Suppressor macrophage (primary cell): ENCODE measurements at places on chromosomes 12 and 14.

DNA sequence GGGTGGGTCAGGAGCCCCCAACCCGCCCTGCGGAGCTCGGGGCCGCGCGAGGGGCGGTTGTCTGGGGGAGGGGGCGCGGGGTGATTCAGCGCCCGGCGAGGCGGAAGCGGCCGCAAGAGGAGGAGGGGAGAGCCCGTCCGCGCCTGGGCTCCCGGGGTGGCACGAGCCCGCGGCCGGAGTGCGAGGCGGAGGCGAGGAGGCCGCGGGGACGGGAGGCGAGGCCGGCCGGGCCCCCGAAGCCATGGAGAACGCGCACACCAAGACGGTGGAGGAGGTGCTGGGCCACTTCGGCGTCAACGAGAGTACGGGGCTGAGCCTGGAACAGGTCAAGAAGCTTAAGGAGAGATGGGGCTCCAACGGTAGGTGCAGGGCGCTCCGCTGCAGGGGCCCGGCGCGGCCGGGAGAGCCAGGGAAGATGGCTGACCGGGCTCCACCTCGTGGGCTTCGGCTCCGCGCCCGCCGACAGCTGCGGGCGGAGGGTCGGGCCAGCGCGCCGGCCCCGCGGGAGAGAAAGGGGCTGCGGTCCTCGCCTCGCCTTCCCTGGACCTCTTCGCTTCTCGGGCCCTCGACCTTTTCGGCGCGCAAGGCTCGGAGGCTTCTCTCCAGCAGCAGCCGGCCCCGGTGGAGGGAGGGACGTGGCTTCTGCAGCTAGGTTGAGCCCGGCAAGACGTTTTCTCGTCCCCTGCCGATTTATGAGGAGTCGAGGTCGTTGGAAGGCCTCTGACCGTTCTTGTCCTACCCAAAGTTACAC, 677 bp downstream of the ATP2A2 start:
- peak; percentile 65 for DNase-seq

DNA sequence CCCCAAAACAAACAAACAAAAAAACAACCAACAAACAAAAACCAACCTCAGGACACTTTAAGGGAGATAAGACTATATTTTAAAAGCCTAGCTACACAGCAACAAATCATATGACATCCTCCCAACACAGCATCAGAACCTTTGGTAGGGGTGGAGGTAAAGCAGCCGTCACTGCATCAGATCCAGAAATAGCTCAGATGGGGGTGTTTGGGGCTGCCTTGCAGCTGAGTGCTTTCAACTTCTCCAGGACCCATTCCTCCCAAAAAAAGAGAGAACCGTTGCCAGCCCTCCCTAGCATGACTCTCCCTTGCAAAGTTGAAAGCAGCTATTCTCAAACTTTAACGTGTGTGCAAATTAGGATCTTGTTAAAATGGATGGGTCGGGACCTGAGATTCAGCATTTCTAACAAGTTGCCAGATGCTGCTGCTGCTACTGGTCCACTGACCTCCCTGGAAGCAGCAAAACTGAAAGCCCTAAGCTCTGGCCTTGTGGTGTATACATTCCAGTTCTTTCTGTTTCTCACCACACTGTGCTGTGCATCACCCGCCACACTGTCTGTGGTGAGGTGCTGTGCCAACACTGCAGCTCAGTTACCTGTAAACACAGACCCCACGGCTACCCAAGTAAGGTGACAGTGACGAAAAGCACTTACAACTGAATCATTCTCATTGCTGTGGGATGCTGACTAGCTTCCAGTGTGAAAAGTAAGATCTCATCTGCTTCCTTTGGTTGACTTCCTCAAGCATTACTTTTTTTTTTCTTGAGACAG, 54.0 kb downstream of the SLC38A1 start:
- DNase-seq, result peak; percentile 39

DNA sequence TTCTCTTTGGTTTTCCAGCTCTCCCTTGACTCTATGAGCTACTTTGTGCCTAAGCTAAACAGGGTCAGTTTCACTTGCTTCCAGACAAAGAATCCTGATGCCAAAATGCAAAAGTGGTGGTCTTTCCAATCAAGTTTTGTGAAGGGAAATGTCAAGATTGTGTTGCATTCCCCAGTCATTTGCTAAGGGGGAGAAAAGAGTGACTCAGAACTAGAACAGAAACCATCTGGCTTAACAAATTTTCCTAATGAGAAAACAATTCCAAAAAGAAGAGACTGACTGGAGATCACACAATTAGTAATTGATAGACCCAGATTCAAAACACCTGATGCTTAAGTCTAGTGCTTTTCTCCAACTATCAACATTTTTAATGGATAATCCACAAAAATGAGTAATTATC, 235.1 kb upstream of the DIO2 start:
- DNase-seq, result no peak

DNA sequence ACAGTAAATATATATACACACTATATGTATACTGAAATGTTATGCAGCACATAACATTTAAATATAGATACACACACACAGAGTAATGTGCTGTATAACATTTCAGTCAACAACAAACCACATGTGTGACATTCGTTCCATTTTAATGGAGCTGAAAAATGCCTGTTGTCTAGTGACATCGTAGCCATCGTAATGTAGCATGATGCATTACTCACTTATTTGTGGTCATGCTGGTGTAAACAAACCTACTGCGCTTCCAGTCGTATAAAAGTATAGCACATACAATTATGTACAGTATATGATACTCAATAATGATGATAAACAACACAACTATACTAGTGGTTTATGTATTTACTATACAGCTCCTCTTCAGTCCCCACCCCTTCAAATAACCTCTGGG, 119.0 kb upstream of the SLC38A4 start:
- no peak for DNase-seq

- no peak for DNase-seq
These were observed 38.3 kb upstream of the LDHB start for GRCh38 chr12:21695986-21696385.

- no peak for DNase-seq
These were observed 22.8 kb upstream of the DHRS4 start for GRCh38 chr14:23930742-23931141.

- no peak for DNase-seq
These were observed at the start of gene PPFIA2 for GRCh38 chr12:81759190-81760051. TSS of gene PPFIA2 (minus strand) at chr12:81759350.
